RPMI7951 (cell line): ENCODE measurements at places on chromosomes 3 and 15. TPM values are rescaled to one million over a fixed set of nuclear protein-coding genes. Genes with fewer than 3 reads are reported as not detected.

Gene GOLGA6L10
- 0.10 and 0.24 TPM in 2 replicates for total RNA-seq

Gene UBR1
- total RNA-seq: 19.8 and 22.8 TPM in 2 replicates

Gene SCG3
- not detected in 2 replicates for total RNA-seq

Gene PLA2G4E
- total RNA-seq: not detected in 2 replicates

Gene TRIM59
- 11.9 and 19.7 TPM in 2 replicates for total RNA-seq
